ENCODE measurements at places on chromosomes 6 and 20.

- DNase-seq = no peak
These were observed 134.1 kb downstream of the COL9A1 start for GRCh38 chr6:70168681-70169377.

DNA sequence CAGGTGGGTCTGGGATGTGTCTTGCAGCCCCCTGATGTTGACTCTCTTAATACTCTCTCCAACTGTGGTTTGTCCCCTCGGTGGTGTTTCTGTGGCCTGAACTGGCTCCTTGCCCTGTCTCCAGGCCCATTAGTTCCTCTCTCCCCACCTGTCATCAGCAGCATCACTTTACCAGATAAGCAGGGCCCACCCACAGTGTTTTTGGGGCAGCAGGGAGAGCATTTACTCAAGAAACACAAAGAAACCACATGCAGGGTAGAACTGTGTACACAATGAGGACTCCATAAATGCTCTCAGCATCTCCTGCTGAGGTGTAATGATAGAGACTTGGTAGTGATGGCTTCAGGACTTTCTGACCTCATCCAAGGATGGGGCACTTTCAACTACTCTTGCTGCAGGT, 20.2 kb upstream of the MRPS18A start:
- no peak for DNase-seq

- no peak for DNase-seq
These were observed 263.9 kb upstream of the PRND start for GRCh38 chr20:4457566-4458543.

GRCh38 chr20:43977252-43977651, 62.6 kb downstream of the TOX2 start:
- no peak for DNase-seq

DNA sequence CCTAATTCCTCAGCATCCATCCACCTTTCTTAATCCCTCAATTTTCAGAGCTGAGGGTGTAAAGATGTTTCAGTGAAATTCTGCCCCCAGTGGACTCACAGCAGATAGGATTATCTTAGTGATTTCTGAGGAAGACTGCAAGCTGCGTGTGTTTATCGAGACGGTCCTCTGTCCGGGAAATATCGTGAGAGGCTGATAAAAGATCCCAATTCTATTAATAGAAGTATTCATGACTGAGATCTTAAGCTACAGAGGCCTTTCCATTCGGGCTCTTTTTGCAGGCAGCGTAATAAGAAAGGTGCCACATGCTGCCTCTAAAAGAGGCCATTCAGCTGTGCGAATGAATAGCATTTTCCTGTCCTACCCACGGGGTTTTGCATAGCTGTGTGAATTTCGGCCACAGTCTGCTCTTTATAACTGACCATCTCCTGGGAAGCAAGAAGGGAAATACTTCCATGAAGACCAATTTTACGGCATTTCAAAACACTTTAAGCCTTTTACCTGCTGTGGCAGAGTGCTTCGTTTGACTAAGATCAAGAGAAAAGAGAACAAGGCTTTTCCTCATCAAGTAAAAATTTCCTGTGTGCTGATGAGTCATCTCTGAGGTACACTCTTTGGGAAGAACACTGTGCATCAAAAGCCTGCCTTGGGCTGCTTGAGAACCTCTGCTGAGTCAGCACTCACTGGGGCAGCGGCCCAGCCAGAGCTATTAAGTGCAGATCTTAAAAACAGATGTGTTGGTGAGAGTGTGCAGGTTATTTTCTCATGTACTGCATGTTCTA, 208.8 kb downstream of the ARHGAP18 start:
- no peak for DNase-seq

GRCh38 chr6:70672549-70672948, 4.9 kb downstream of the SMAP1 start:
- DNase-seq = no peak

GRCh38 chr6:97461218-97461617, 178.2 kb upstream of the MMS22L start:
- no peak for DNase-seq

GRCh38 chr6:24865161-24865560, 66.4 kb upstream of the ARMH2 start:
- DNase-seq = no peak

- no peak for DNase-seq
These were observed 806.3 kb upstream of the GJE1 start for GRCh38 chr6:141326426-141326825.

DNA sequence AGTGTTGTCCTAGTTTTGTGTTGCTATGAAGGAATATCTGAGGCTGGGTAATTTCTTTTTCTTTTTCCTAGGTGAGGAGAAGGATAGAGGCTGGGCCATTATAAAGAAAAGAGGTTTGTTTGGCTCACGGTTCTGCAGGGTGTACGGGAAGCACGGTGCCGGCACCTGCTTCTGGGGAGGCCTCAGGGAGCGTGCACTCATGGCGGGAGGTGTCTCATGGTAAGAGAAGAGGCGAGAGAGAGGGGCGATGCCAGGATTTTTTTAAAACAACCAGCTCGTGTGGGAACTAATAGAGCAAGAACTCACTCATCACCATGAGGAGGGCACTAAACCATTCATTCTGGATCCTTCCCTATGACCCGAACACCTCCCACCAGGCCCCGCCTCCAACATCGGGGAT, 14.2 kb upstream of the NPBWR2 start:
- DNase-seq = no peak

GRCh38 chr6:130240232-130240631, 17.5 kb upstream of the SAMD3 start:
- no peak for DNase-seq

GRCh38 chr20:57395111-57395966, 4.1 kb downstream of the RBM38 start:
- no peak for DNase-seq

GRCh38 chr6:7922596-7922995, 12.0 kb upstream of the TXNDC5 start:
- DNase-seq = no peak

DNA sequence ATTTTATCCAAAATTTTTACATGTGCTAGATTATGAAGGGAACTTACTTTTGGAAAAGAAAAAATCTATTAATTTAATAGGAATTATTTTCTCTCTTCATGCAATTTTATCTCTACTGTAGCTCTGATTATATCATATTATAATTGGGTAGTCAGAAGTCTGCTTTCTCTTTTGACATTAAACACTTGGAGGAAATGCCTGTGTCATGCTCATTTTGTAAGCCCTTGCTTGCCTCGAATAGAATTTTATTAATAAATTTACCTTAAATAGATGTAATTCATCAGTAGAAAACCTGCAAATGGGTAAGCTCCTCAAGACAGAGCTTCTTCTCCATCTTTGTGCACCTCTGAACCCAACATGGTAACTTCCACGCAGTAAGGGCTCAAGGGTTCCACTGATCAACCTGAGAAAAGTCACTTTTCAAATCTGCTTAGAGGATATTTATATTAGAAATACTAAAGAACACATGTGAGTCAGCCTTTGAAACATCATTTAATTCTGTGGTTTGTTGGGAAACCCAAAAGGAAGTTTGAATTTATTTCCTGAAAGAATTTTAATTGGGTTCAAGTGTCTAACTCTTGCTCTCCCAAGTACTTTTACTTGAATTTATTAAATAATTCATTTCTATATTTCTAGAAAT, 266.0 kb downstream of the ALDH8A1 start:
- DNase-seq = no peak

DNA sequence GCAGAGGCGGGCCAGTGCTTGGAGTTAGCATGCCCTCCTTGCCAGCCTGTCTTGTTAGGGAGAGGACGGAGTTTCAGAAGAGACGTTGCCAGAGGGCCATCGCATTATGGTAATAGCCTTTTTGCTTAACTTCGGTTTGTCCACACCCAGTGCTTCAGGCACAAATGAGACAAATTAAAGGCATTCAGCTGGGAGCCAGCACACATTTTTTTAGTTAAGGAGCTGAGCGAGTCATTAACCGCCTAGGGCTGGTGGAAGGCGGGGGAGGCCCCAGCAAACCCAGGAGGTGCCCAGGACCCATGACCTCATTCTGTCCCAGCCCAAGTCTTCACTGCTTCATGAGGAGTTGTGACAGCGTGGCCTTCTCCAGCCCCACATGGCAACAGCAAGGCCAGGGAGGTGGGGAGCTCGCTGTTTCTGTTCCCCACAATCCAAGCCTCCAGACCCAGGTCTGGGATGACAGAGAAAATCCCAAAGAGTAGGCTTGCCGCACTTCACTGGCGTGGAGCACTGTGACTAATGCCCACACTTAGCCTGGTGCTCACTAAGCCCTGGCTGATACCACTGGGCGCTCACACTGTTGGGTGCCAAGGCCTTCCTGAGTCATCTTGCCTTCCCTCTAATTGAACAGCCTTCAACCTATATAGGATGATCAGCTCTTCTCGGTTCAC, 237.1 kb downstream of the ANKRD60 start:
- DNase-seq = no peak

DNA sequence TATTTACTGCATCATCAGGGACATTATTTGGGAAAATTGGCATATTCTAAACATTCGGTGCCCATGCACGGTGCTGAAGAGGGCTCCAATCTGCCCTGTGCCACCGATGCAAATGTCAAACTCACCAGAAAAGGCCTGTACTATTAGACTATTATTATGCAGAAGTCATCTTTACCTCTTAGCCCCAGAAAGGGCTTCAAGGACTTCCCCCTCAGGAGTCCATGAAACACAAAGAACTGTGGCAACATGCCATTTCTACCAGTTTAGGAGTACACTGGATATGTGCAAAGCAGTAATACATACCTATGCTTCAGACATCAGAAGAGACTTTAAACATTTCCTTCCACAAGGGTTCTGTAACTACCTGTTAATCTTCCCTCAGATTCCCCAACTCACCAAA, 8.6 kb downstream of the DIDO1 start:
- DNase-seq = no peak

- DNase-seq = no peak
These were observed 126.8 kb downstream of the FOXC1 start for GRCh38 chr6:1736346-1737105.
